ENCODE measurements at places on chromosomes 4 and X. TPM values are rescaled to one million over a fixed set of nuclear protein-coding genes. Genes with fewer than 3 reads are reported as not detected.

The BTK gene
- not detected for total RNA-seq

The ADGRG4 gene
- not detected for total RNA-seq

- H3K4me1 ChIP-seq = no peaks in the 10 kb centered on the region
- no peak overlapping the region for H3K27ac ChIP-seq
- H3K36me3 ChIP-seq = no peaks in the 10 kb centered on the region
- no peak overlapping the region for H3K4me3 ChIP-seq
Observed at GRCh38 chr4:174503079-174503715, 19.1 kb downstream of the HPGD start.

The RNF4 gene
- 63.5 TPM for total RNA-seq

DNA sequence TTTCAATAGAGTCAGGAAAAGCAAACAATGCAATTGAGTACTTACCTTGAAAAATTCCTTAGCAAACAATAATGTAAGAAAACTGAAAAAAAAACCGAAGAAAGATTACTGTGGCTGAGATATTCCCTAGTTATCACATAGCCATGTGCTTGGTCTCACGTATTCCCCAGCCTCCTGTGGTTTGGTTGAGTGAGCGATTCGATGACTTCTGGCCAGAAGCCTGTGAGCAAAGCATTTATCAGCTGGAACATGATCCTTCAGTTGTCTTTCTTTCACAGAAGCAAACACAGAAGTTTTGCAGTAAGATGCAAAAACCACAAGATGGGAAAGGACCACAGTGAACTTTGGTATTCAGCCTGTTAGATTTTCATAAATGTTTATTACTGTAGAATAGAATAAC, 1754.3 kb upstream of the AGA start:
- no peak overlapping the region for H3K27ac ChIP-seq
- no peaks in the 10 kb centered on the region for H3K27me3 ChIP-seq
- H3K4me1 ChIP-seq = no peaks in the 10 kb centered on the region
- no peak overlapping the region for H3K4me3 ChIP-seq
- no peaks in the 10 kb centered on the region for H3K36me3 ChIP-seq

The GYG2 gene
- total RNA-seq = 1.7 TPM

The ADH7 gene
- not detected for total RNA-seq

DNA sequence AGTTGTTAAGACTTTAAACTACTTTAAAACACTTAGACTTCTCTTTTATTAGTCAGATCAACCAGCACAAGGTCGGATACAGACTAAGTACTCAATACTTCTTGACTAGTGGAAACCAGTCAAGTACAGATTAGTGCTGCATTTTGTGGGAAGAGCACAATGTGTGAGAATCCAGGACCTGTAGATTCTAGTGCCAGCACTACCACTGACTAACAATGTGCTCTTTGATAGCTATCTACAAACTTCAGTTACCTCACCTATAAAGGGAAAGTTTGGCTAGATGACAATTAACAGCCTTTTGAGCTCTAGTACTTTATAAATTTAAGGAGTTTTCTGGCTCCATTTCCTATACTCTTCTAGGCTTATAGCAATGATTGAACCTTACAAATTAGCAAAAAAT, 181.5 kb downstream of the SLC4A4 start:
- H3K27ac ChIP-seq = no peak overlapping the region
- H3K36me3 ChIP-seq = no peaks in the 10 kb centered on the region
- H3K27me3 ChIP-seq = no peaks in the 10 kb centered on the region
- no peaks in the 10 kb centered on the region for H3K4me1 ChIP-seq

GRCh38 chr4:147096667-147097604, 151.3 kb upstream of the TTC29 start:
- H3K36me3 ChIP-seq = no peaks in the 10 kb centered on the region
- no peaks in the 10 kb centered on the region for H3K27me3 ChIP-seq
- H3K4me3 ChIP-seq = no peak overlapping the region
- DNase-seq = peak; percentile 36
- no peak overlapping the region for H3K27ac ChIP-seq
- no peaks in the 10 kb centered on the region for H3K4me1 ChIP-seq

The RNF212 gene
- 6.6 TPM for total RNA-seq

The SSX1 gene
- total RNA-seq = not detected

DNA sequence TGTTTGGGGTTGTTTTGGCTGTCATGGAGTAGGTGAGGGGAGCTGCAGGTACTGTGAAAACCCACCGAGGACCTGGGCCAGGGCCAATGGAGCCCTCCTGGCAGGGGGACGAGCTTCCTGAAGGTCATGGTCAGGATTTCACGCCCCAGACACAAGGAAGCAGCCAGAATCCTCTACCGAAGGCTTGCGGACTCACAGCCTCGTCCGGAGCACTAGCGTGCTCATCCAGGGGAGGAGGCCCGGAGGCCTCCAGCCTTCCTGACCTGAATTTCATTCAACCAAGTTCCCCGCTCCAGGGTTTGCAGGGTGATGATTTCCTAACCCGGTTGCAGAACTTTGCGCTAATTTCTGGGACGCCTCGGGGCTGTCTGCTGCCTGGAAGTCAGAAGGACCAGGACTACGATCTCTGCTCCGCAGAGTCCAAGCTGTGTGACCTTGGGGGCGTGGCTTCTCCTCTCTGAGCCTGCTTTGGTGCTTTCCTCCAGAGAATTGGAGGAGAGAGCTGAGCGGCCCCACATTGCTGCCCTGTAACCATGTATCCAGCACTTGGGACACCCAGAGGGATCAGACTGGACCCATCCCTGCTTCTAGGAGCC, 56.2 kb upstream of the ADRA2C start:
- peaks cover 72% of the 10 kb centered on the region for H3K27me3 ChIP-seq
- no peak for DNase-seq
- H3K36me3 ChIP-seq = no peaks in the 10 kb centered on the region

DNA sequence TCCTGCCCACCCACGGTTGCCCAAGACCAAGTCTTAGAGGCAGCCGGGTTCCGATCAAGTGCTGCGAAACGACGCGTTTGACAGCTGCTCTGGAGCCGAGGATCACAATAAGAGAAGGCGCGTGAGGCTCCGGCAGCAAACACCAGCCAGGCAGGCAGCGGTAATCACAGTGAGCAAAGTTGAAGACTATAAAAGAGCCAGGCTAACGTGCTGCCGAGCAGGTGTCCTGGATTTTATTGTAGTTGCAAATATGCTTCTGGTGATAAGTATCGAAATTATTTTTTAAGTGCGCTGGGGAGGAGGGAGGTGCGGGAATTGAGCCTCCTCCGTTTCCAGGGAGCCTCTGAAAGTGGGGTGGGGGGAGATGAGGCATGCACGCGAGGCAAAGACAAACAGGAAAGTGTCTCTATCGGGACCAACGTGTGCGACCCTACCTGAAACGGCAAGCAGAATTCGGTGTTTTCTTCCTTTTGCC, 590 bp downstream of the GABRA2 start:
- H3K36me3 ChIP-seq = no peaks in the 10 kb centered on the region
- no peaks in the 10 kb centered on the region for H3K4me1 ChIP-seq
- no peaks in the 10 kb centered on the region for H3K27me3 ChIP-seq

The CXorf49 gene
- not detected for total RNA-seq

The SOWAHB gene
- total RNA-seq = 7.7 TPM

GRCh38 chr4:45741897-45742296, 382.0 kb downstream of the GABRG1 start:
- no peak for DNase-seq
- no peaks in the 10 kb centered on the region for H3K27me3 ChIP-seq
- no peaks in the 10 kb centered on the region for H3K4me1 ChIP-seq
- H3K36me3 ChIP-seq = no peaks in the 10 kb centered on the region
- no peak overlapping the region for H3K27ac ChIP-seq

The NMU gene
- 22.6 TPM for total RNA-seq

DNA sequence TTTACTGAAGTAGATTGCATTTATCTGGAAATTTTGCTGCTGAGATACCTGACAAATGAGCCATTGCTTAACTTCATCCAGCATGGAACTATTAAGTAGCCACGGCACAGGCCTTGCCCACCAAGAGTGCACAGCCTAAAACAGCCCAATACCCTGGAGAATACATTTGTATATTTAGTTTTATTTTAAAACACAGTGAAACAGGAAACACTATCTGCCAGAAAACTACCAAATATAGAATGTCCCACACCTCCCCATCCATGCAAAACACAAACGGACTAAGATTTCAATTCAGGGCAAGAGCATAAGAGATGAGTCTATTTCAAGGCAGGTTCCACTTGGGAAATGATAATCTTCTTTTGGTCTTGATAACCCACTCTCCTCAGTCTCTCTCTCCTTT, 57.1 kb downstream of the MAML3 start:
- no peaks in the 10 kb centered on the region for H3K36me3 ChIP-seq
- no peak for DNase-seq
- H3K27me3 ChIP-seq = no peaks in the 10 kb centered on the region

DNA sequence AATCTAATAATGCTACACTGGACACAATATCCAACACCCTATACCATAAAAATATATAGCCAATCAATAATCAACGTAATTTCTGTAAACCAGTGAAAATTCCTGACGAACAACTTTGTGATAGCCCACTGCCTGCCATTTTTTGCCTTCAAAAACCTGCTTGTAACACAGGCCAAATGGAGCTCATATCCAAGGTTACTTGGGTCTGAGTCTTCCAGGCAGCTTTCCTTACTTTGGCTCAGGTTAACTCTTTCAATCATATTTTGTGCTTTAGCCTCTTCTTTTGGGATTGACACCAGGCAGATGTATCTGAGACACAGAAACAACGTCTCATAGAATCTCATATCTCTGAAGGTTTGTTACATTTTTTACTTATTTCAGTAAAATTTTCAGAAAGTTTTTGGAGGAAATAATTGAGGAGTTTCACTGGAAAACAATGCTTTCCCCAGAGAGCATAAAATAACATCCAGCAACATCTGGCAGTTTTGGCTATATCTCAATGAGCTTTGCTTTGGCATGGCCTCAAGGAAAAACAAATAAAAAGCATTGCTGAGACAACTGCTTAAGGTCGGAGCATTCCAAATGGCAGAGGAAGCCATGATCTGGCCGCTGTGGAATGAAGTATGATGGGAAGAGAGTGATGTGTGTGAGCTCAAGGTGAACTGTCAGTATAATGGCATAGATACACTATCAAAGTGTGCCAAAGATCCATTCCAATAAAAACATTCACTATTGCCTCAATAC, 162.9 kb upstream of the SPIN4 start:
- no peak for DNase-seq
- H3K4me1 ChIP-seq = no peaks in the 10 kb centered on the region
- no peak overlapping the region for H3K4me3 ChIP-seq
- H3K36me3 ChIP-seq = no peaks in the 10 kb centered on the region
- no peaks in the 10 kb centered on the region for H3K27me3 ChIP-seq

DNA sequence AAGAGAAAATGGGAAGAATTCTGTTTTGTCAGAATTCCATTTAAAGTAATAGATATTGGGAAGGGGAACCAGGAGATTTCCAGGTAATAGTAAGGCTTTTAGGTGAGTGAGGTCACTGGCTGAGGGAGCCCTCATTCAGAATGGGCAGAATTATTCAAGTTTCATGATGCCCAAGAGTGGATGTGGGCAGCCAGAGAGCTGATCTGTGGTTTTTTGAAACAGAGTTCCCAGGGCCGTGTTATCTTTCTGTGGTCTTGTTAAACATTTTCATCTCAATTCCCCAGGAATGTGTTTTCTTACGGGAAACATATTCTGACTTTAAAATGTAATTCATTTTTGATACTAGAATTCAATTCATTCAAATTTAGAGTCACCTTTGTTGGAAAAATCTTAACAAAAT, 182.0 kb upstream of the AADAT start:
- no peaks in the 10 kb centered on the region for H3K4me1 ChIP-seq
- DNase-seq = no peak
- no peak overlapping the region for H3K4me3 ChIP-seq
- no peaks in the 10 kb centered on the region for H3K27me3 ChIP-seq
- no peaks in the 10 kb centered on the region for H3K36me3 ChIP-seq

The ENPEP gene
- total RNA-seq = not detected

The MAGEA11 gene
- not detected for total RNA-seq

DNA sequence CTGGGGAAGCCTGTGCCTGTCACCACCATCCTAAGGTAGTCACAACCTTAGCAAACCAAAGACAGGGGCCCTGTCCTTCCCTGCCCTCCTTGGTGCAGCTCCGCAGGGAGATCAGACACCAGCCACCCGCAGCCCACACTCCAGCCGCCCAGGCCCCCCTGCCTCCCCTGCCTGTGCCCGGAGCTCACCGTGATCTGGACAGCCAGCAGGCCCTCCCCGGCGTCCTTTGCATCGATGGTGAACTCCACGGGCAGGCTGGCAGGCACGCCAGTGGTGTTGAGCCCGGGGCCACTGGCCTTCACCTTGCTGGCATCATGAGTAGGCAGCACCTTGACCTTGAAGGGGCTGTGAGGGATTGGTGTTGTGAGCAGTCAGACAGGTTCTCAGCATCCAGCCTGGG, 16.4 kb downstream of the FLNA start:
- no peak overlapping the region for H3K4me3 ChIP-seq
- H3K36me3 ChIP-seq = no peaks in the 10 kb centered on the region
- no peaks in the 10 kb centered on the region for H3K27me3 ChIP-seq
- H3K4me1 ChIP-seq = no peaks in the 10 kb centered on the region

The ART3 gene
- total RNA-seq = not detected

The ASMTL gene
- total RNA-seq = 55.4 TPM

- no peaks in the 10 kb centered on the region for H3K36me3 ChIP-seq
- H3K4me3 ChIP-seq = no peak overlapping the region
- H3K27me3 ChIP-seq = no peaks in the 10 kb centered on the region
- H3K27ac ChIP-seq = no peak overlapping the region
- no peaks in the 10 kb centered on the region for H3K4me1 ChIP-seq
Observed at GRCh38 chr4:37946503-37947179, 13.6 kb upstream of the PTTG2 start.

The SAGE1 gene
- not detected for total RNA-seq

The SOD3 gene
- 6.3 TPM for total RNA-seq

DNA sequence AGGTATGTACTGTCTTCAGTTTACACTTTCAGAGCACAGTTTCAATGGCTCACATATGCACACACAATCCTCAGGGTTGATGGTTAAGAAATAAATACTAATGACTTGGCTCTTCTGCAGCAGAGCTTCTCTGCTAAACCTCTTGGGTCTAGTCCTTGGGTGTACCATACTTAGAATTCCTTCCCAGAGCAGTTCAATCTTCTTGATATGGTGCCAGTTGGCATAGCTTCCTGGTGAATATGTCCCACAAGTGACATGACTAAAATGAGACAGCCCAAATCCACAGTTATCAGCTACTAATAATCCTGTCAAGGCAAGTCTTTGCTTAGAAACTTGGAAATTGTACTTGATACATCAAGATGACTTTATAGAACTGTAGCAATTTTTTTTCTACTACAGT, 654.4 kb downstream of the IQCM start:
- H3K36me3 ChIP-seq = no peaks in the 10 kb centered on the region
- H3K4me1 ChIP-seq = no peaks in the 10 kb centered on the region
- no peak for DNase-seq
- no peaks in the 10 kb centered on the region for H3K27me3 ChIP-seq
- H3K4me3 ChIP-seq = no peak overlapping the region

The KIF4A gene
- 52.9 TPM for total RNA-seq

DNA sequence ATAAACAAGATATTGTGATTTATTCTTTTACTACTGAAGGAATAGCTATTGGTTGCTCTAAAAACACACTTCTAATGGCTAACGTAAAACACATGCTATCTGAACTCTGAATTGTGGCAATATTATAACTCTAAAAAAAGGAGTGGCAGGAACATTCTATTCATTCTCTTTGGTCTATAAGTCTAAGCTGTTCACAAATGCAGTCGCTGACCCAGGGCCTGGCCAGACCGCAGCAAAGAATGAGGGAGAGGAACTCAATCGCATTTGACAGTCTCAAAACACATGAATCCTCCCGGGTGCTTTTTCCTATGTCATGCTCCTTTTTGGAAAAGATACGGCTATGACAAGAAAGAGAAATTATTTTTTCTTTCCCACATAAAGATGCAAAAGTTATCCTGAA, 651.6 kb upstream of the PITX2 start:
- no peaks in the 10 kb centered on the region for H3K36me3 ChIP-seq
- no peaks in the 10 kb centered on the region for H3K4me1 ChIP-seq
- no peaks in the 10 kb centered on the region for H3K27me3 ChIP-seq
- no peak overlapping the region for H3K4me3 ChIP-seq
- no peak for DNase-seq

Measured in PC-9 (cell line).